ENCODE measurements at places on chromosomes 4 and X.

GRCh38 chr4:87066403-87067123 lies 131.8 kb downstream of the AFF1 start:
- no peak for DNase-seq

DNA sequence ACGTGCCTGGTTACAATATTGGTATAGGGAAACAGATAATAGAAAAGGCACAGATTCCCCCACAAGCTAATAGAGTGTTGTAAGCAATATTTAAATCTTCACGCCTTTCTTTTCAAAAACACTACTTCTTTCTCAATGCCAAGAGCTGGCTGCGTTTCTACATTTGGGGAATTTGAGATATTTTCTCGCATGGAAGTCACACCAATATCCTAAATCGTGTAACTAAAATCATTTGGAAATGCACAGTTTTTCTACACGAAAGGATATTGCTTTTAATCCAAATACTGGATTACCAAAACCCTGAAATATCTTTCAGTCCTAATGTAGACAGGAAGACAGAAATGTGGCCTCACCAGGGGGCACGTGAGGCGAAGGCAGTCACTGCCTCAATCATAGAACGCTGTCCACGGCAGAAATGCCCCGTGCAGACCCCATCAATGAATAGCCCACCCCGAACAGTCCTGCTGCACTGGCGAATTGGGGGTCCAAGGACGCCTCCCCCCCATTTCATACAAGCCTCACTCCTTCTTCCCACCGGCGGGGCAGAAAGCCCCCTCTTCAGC lies 106.6 kb downstream of the NSUN7 start:
- DNase-seq: no peak

DNA sequence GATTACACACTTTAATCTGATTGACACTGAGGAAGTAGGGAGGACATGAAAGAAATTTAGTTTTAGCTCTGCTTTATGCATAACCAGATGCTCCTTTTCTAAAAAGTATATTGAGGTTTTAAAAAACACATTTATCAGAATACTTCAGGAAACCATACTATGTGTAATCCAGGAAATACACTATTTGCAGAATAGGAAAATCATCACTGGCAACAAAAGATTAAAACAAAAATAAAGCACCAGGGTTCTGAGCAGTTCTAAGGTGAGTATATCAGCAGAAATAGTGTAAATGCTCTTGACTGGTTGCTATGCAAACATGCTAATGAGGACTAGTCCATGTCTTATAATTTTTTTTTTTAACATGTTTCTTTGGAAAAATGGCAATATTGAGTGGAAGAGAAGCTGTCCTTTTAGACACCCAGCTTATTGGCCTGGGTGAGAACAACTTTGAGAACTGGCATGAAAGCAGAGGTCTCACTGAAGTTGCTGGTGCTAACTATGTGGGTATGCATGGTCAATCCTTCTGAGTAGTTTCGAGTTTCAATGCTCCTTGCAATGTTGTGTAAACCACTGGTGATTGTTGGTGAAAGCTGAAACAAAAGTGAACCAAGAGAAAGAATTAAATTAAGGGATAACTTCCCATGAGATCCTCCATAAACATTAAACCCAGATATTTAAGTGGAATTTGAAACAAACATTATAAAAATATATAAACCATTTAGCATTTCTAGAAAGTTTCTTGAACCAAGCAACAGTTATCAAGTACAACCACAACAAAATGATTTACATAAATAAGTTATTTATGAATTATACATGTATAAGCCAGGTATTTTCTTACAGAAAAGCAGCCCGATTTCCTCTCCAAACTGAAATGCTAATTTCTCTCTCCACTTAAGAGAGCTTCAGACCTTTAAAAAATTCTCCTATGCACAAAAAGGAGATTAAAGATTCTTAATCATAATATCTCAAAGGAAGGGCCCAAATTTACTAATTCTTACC lies 20.4 kb upstream of the SCD5 start:
- DNase-seq: no peak

- DNase-seq: no peak
Observed at GRCh38 chr4:164212134-164212533, 541.8 kb upstream of the SMIM31 start.

DNA sequence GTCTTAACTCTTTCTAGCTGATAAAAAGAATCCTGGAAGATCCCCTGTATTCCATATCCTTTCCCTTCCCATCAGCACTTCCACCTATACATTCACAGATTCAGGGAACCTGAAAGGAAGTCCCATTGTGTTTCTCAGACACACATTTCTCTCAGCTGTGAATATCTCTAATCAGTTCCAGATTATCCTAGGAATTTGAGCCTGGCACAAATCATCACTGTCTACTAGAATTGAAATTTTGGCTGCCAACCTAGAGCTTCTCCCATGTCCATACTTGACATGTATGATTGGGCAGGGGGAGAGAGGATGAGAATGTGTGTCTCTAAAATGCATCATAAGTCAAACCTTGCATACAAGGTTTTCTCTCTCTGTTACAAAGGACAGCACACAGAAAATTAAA lies 53.1 kb downstream of the NDST3 start:
- DNase-seq: no peak

GRCh38 chrX:138858951-138859350 lies 147.4 kb upstream of the FGF13 start:
- no peak for DNase-seq

GRCh38 chr4:156294577-156294976 lies 340.9 kb upstream of the CTSO start:
- no peak for DNase-seq

DNA sequence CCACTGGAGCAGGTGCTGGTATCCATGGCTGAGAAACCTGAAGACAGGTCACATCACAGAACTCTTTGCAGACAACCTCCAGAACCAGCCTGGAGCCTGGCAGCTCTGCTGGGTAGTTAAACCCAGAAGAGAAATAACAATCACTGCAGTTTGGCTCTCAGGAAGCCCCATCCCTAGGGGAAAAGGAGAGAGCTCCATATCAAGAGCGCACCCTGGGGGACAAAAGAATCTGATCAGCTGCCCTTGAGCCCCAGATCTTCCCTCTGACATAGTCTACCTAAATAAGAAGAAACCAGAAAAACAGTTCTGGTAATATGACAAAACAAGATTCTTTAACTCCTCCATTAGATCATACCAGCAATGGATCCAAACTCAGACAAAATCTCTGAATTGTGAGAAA lies 823.2 kb upstream of the FRG1 start:
- DNase-seq: no peak

GRCh38 chr4:100948911-100949310 lies 398.4 kb downstream of the PPP3CA start:
- no peak for DNase-seq

DNA sequence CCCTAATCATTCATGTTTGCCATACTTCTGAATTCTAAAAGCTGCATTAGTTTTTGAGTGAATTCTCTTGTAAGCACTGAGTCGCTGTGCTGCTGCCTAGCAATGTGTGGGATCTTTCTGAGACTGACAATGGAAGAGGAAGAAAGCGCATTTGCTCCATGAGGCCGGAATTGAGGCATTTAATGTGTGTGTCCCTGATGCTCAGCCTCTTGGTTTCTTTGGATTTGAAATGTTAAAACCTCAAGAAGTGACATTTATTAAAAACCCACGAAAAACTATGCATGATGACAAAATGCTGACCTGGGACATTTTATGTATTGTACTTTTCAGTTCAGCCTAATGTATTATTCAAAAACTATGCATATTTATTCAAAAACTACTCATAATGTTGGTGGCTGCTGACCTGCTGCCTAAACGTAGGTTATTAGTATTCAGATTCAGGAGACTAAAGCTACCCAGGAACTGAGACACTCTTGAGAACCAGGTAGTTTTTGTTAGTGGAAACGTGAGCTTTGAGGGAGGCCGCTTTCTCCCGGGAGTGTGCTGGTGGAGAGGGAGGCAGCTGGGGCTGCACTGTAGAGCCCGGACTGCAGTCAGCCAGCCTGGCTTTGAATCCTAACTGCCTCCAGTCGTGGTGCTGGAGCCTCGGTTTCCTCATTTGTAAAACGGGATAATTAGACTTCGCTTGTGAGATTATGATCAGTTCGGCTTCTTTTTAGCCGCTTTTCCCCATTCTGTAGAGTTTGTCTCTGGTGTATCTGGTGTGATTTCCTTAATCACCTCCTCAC lies 11.3 kb downstream of the RGS12 start:
- DNase-seq: no peak

DNA sequence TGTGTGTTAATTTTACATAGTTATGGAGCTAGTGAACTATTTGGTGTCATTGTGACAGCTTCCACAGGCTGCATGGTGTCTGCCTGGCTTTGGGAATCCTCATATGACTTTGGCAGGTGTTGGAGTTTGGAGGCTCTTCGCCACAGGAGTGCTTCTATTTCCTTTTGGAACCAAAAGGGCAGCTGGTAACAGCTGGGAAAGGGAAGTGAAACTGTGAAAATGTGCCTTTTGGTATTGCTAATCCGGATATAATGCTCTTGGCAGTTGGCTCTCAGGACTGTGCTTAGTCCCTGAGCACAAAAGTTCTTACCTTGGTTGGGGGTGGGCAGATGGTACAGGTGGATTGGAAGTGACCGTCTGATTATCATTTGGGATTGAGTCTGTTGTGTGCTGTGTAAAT lies 18.1 kb downstream of the OFD1 start:
- DNase-seq: peak; percentile 78

- no peak for DNase-seq
Observed at GRCh38 chr4:92634882-92635281, 331.1 kb downstream of the GRID2 start.

DNA sequence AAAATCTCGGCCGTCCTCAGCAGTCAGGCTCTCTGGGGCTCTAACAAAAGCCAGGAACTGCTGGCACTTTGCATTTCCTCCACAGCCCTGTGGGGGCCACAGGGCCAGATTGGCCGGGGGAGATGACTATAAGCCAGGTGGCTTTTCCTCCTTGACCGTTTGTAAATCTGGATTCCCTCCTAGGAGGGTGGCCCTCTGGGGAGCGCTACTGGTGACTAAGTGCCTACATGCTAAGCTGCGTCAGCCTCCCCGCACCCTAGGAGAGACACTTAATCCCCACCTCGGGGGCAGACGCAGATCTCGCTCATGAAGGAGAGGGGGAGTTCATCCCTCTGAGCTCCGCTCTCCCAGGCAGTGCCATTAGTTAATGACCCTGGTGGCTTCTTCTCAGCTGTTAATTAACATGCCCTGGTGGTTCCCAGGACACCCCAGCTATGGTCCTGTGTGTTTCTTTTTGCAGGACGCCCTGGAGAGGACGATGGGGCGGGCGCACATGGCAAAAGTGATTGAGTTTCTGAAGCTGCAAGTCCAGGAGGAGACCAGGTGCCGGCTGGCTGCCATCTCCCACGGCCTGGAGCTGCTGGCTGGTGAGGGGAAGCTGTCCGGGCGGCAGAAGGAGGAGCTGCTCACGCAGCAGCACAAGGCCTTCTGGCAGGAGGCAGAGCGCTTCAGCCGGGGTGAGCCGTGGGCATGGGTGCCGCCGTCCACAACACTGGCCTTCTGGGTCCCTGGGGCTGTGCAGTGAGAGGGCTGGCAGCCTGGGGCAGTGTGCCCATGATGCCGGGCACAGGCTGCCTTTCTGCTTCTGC lies 41.6 kb downstream of the EVC start:
- no peak for DNase-seq

GRCh38 chr4:173245952-173246351 lies 77.3 kb downstream of the GALNT7 start:
- DNase-seq: no peak

DNA sequence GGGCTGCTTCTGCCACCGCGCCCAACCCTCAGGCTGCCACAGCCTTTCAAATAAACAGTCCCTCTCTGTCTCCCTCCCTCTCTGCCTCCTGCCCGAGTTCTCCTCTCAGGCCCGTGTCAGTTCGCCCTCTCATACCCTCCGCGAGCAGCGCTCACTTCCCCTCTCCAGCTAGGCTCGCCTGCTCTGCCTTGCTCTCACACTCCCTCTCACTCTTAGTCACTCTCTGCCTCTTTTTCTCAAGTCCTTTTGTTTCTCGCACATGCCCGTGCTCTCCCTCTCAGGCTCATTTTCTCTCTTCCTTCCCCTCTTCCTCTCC lies 3.2 kb downstream of the EFNB1 start:
- DNase-seq: peak; percentile 11

DNA sequence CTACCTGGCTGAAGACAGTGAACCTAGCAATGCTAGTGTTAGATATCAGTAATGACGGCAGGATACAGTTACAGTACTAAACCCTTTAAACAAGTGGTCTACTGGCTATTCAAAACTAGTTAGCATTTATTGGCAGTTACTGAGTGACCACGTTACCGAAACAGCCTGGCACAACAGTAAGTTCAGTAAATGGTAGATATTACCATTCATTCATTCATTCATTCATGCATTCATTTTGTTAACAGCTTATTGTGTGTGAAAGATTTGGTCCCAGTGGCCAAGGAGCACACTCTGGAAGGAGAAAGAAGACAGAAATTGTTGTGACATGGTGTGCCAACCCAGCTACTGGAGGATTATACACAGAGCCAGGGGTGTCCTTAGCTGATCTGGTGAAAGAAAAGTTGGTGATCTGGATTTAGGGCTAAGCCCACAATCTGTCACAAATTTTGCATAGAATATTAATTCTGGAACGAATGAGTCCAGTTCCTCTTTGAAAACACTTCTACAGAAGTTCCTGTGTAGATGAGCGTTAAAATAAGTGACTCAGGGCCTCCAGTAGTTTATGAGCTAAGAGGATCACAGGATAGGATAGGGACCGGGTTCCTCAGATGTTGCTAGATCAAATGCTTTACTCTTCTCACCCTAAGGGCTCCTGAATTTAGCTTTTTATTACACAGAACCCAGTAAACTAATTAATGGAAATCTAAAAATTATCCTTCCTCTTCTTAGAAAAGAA lies 179.1 kb downstream of the CBR4 start:
- no peak for DNase-seq

- DNase-seq: no peak
Observed at GRCh38 chr4:31089815-31090214, 369.6 kb downstream of the PCDH7 start.

- no peak for DNase-seq
Observed at GRCh38 chr4:152424396-152424795, 111.5 kb downstream of the FBXW7 start.

DNA sequence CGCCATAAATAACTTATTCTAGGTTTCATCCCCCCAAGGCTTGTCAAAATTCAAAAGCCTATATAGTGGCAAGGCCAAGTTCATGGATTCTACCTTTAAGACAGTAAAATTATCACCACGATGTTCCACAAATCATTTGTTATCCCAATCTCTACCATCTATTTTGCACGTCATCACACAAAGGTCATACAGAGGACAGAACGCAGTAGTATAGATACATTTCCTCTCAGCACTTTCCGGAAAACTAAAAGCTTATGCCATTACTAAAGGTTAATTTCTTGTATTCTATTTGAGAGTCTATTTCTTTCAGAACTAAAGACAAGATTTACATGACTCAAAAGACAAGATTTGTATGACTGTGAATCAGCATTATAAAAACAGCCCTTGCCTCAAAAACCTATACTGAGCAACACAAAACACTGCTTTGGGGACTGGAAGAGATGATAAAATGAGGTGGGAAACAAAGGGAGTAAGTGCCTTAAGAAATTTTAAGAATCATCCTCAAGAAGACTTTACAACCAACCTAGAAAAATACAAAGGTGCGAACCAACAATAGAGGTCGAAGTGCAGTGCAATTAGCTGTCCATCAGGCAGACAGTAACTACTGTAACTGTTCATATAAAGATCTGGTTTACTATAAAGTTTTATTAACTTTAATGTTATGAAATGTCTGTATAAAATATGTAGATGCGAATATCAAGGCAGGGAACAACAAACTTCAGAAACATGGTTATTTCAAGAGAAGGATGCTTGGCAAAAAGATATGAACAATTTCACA lies 7.6 kb downstream of the UBE2D3 start:
- DNase-seq: no peak

- DNase-seq: no peak
Observed at GRCh38 chr4:113979148-113979904, at the start of gene ARSJ. Gene ARSJ (minus strand): TSS chr4:113979647. CDS start chr4:113978834, 813 bp downstream.

Data from OCI-LY7 (cell line).